ENCODE measurements at places on chromosomes 2 and 18.
A peak's percentile ranks its signal among the peaks of the same experiment; 100 is the strongest.

- DNase-seq, result no peak
Observed at GRCh38 chr2:150620416-150620815, 132.9 kb upstream of the RND3 start.

- no peak for DNase-seq
Observed at GRCh38 chr18:36301884-36302283, 4.4 kb downstream of the FHOD3 start.

DNA sequence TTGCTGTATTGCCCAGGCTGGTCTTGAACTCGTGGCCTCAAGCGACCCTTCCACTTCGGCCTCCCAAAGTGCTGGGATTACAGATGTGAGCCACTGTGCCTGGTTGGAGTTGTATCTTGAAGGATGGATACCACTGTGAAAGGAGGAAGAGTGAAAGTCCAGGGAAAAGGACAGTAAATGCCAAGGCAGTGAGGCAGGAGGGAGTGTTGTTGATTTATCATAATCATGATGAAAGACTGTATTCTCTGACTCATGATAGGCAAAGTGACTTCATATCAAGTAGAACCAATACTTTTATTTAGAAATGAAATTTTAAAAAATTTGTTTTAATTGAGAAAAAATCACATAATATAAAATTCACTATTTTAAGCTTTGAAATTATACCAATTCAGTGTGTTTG lies 162.3 kb downstream of the ARHGAP28 start:
- no peak for DNase-seq

DNA sequence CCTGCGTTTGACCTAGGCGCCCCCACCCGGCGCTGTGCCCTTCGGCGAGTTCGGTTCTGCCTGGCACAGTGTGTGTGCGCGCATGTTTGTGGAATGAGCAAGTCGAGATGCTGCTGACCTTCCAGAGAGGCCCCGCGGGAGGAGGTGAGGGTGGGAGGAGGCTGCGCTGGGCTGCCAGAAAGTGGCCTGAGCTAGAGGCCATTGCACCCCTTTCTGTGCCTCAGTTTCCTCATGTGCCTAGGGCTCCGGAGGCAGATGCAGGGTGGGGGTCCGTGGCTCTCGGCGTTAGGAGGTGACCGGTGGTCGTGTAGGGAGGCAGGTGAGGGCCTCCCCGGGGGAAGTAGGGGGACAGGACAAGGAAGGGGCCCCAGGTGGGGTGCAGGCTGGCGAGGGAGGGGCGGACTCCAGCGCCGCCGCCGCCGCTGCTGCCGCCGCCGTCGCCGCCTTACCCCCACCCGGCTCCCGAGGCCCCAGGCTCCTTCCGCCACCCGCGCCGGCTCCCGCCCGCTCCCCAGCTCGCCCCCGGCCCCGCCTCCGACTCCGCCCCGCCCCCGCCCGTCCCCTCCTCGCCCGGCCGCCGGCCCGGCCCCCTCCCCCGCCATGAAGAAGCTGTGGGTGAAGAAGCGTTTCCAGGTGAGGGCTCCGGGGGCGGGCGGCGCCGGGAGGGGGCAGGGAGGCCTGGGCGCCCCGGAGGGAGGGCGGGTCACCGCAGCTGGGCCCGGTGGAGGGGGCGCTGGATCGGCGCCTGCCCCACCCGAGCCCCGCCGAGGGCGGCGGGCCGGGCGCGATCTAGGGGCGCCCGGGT lies 7.0 kb downstream of the SPEG start:
- DNase-seq, result no peak

- no peak for DNase-seq
Observed at GRCh38 chr2:186485576-186485870, 537 bp upstream of the ZC3H15 start.

DNA sequence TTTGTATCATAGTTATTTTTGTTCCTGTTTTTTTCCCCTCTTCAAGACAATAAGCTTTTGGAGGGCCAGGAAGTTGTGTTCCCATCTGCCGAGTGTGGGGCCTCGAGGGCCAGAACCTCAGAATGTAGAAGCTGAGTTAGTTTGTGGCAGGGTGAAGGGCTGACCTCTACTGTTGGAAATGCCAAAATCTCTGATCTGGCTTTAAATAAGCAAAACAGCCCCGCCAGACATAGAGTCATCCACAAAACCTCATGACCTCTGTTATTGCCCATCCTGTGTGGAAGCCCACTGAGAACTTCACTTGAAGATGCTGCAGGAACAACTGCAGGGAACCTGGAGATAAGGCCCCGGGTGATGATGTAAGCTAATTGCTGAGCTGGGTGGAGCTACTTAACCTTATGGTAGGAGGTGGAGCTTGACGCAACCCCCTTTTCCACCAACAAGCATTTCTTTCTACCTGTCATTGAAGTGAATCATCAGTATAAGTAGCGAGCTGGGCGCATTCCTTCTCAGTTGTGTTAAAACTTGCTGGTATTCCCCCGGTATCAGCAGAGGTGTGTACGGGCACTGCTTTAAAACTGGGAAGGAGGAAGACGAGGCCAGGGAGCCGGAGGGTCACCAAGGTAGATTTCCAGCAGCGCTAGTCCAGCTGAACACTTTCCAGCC lies 177.2 kb downstream of the NEDD4L start:
- no peak for DNase-seq

GRCh38 chr2:235432741-235433520 lies 60.9 kb upstream of the AGAP1 start:
- no peak for DNase-seq

DNA sequence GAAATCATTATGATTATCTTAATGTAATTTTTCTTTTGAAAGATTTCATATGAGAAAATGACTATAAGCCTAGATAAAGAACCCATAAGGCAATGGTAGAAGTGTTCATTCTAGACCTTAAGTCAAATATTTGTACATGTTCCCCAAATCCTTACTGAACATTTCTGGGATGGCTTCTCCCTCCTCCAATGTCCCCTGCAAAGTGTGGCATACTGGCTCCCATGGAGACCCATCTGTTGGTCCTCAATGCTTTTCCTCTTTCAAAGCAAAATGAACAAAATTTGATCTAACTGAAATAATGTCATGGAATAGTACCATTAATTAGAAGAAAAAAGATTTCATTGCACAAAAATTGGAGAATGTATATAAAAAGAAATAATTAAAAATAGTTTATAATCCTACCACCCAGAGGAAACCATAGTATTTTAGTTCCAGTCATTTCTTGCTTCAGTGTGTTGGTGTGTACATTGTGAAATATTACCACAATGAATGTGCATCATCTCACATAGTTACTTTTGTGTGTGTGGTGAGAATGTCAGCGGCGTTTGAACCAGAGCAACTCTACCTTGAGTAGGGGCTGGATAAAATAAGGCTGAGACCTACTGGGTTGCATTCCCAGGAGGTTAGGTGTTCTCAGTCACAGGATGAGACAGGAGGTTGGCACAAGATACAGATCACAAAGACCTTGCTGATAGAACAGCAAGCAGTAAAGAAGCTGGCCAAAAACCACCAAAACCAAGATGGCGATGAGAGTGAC lies 181.3 kb downstream of the UXS1 start:
- no peak for DNase-seq

DNA sequence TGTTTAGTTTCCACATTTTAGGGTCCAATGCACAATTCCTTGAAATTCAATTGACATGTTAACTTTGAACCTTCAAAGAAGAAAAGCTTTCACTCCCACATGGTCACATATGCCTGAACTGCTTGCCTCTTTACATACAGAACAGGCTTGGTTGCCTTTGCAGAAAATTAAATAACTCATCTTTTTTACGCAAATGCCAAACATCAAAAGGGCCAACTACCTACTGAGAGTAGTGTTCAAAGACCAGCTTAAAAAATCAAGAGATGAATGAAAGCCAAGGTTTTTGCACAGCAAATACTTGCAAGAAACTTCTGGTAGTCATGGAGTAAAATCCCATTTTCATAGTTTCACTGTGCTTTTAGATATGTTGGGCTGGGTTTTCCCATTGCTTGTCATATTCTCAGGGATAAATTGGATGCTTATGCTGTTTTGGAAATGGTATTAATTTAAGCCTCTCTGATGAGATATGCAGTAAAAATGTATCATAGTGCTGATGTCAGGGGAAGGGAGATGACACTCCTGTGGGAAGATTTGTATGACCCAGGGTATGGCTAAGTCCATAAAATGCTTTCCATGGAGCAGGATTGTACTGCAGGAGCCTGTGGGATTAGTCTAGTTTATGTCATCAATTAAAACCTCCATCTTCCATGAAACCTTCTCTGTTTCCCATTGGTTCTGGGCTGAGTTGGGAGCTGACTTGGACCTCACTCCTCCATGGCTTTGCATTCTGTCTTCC lies 60.6 kb upstream of the DARS1 start:
- no peak for DNase-seq

DNA sequence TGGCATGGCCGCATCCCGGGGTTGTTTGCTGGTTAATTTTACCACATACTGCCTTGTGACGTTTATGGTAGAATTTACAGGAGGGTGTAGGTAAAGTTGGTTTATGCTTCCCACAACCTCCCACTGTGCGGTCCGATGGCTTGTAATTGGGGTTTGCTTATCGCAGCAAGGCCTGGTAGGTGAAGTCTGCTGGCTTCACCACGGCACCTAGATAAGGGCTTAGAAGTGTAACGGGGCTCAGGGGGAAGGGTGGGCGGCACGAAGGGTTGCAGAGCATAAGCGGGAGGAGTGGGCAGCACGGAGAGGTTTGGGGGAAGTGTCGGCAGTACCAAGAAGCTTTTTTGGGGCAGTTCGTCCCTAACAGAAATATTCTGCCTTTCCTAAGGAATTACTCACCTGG lies 39.0 kb upstream of the TMEM131 start:
- no peak for DNase-seq

DNA sequence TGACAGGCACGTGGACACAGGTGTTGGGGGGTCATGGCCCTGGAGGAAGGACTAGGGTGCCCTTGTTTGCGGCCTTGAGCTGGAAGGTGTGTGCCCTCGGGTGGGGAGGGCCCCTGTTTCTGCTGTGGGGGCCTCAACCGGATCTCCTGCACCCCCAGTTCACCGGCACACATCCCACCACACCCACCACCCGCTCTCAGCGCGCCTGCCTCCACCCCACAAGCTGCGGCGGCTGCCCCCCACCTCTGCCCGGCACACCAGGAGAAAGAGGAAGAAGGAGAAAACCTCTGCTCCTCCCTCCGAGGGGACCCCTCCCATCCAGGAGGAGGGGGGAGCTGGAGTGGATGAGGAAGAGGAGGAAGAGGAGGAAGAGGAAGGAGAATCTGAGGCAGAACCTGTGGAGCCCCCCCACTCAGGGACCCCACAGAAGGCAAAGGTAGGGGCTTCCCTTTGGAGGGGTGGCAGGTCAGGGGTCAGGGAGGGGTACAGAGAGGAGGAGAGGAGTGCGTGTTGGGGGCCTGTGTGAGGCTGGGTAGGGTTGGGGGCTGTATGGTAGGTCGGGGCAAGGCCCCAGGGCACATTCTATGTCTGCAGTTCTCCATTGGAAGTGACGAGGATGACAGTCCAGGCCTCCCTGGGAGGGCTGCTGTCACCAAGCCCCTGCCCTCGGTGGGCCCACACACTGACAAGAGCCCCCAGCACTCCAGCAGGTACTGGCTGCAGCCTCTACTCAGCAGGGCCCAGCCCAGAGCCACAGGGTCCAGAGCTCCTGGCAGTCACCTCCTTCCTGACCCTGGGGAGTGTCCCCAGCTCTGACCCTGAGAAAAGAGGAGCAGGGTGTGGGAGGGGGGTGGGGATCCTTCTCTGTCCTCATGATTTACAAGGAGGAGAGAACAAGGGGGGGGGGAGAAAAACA lies 1.8 kb downstream of the SLC4A3 start:
- DNase-seq, result no peak

DNA sequence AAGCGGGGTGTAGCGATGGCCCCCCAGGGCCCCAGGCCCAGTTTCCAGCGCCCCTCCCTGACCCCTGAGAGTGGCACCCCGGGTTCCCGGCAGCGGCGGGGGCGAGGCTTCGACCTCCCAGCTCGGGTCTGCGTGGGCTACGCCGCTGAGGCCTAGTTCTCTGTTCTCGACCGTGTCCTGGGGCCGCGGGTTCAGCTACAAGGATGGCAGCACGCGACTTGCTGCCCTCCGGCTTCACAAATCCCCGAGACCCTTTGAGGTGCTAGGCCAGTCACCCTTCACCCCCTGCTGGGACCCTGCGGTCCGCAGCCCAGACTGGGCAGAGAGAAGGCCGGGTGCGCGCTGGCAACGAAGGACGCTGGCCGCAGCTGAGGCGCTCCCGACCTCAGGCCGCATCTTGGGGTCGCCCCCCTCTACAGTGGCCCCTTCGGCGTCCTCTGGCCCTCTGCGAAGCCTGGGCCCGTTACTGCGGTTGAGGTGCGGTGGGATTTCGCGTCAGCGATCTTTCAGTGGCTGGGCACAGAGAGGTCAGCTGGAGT lies 1.2 kb downstream of the OTX1 start:
- DNase-seq, result peak; percentile 23

- DNase-seq, result no peak
Observed at GRCh38 chr2:145086910-145087309, 567.0 kb upstream of the ZEB2 start.

DNA sequence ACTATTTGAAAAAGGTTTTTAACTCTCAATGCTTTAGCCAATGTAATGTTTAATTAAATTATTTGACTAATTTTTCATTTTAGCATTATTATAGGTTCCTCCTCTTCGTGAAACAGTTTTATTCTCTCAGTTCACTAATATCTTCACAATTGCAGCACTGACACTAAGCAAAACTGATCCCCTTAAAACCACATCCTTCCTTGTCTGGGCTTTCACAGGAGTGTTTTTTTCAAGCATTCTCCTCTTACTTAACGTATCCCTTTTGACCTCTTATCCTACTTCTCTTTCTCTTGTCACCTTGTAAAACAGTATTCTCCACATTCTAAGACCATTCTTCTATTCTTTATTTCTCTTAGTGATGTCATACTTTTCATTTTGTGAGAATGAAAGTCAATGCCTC lies 112.8 kb downstream of the DSC3 start:
- no peak for DNase-seq

DNA sequence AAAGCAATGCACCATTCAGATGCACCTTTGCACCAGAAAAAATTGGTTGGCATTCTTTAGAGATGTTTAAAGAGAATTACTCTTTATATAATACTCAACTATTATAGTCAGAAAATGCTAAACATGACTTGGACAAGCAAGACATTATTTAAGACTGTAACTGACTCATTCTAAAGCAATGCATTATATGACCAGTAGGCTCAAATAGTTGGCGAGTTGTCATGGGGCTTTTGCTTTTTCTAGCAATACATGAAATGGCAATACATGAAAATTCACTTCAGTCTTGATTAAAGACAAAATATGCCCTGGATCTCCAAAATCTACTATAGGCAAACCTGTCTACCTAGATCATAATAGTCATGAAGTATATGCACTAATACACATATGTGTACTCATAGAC lies 216.9 kb upstream of the VWC2L start:
- DNase-seq, result no peak

GRCh38 chr2:236127010-236127409 lies 41.2 kb downstream of the GBX2 start:
- no peak for DNase-seq
